ENCODE measurements at places on chromosomes 3 and 15.

GRCh38 chr15:91444656-91445055, 344.6 kb downstream of the SV2B start:
- no peak for DNase-seq

DNA sequence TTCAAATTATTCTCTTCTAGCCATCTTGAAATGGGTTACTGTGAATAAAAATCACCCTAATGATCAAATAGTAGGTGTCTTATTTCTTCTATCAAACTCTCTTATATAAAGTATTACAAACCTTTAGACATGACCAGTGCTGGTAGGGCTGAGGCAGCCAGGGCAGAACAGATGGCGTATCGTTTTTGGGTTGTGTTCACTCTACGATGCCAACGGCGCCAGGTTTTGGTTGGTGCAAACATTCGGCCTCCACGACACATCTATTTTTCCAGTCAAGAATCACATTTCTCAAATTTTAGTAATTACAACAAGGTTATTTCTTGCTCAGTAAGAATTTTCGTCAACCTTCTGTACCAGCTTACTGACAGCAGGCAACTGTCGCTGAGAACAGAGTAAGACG, 2.2 kb downstream of the RPL4 start:
- no peak for DNase-seq

- no peak for DNase-seq
Observed at GRCh38 chr3:150653110-150653561, 50.0 kb downstream of the SELENOT start.

GRCh38 chr3:129461461-129462146, 21.6 kb downstream of the IFT122 start:
- no peak for DNase-seq

GRCh38 chr3:123038751-123039150, 11.2 kb upstream of the SEMA5B start:
- DNase-seq = no peak

DNA sequence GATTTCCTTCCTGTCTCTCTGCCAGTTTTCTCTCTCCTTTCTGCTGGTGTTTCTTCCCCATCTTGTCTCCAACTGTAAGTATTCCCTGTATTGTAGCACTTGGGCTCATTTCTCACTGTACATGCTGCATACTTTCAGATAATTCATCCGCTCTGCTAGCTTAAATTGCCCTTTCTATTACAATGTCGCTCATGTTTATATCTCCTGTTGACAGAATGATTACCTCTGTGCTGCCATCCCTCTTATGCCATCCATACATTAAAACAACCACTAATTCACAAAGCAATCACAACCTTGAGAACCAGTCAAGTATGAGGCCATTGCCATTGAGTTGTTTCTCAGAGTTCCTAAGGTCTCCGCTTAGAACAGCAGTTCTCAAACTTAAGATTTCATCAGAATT, 107.5 kb upstream of the SOX2 start:
- no peak for DNase-seq

DNA sequence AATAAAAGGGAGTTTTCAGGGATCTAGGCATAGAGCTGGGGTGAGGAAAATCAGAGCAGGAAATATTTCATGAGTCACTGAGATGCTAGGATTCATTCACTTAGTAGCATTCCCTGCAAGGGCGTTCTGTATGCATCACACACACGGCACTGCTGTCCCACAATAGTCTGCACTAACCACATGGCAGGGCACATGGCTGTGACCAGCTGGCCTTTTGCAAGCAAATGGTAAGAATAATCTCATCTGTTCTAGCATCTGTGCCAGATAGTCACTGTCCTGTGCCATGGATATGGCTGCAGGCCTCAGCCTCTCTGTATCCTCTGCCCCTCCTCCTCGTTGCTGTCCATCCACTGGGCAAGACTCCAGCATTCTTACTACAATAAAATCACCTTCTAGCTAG, 37.8 kb downstream of the BOC start:
- no peak for DNase-seq

- no peak for DNase-seq
Observed at GRCh38 chr3:107545680-107546120, 22.9 kb downstream of the BBX start.

DNA sequence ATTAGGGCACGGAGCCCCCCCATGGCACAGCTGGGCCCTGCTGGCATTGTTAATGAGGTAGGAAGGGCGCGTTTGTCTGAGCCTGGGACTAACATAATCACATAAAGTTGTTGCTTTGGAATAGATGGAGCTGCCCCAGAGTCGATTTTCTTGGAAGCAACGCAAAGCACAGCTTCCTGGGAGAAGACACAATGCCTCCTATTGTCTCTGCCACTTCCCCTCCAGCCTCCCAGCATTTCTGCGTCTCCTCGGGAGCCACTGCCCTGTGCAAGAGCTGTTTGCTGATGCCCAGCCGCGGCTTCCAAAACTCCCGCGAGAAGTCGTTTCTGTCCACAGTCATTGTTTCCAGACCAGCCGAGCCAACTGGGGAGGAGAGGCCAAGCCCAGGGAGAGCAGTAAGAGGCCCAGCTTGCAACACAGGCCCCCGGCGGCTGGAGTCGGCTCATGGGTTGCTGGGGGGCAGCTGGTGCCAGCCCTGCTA, 18.1 kb upstream of the ALDH1A3 start:
- no peak for DNase-seq

GRCh38 chr15:34496207-34496995, 58.8 kb upstream of the GOLGA8A start:
- no peak for DNase-seq

DNA sequence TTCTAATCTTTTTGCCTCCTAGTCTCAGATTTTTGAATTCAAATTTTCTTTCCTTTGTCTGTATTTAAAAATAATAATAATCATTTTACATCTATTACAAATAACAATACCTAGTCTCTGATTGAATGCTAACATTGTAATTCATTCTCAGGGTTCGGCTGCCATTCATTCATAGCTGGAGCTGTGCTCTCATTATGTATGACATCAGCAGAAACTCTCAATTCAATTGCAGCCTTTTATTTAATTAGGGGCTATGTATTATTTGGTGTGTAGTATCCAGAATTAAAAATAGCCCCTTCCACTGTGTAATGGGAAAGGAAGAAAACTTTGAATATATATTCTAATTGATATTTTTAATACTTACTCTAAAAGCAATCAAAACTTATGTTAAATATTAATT, 270.4 kb upstream of the MDFIC2 start:
- no peak for DNase-seq

GRCh38 chr3:143604402-143605185, 243.7 kb downstream of the SLC9A9 start:
- no peak for DNase-seq

- DNase-seq = no peak
Observed at GRCh38 chr3:98994128-98994762, 92.8 kb upstream of the DCBLD2 start.

- no peak for DNase-seq
Observed at GRCh38 chr3:179837374-179837773, 184.5 kb downstream of the USP13 start.

- no peak for DNase-seq
Observed at GRCh38 chr3:177371888-177372287, 174.6 kb upstream of the TBL1XR1 start.

GRCh38 chr3:120708408-120708807, 26.4 kb upstream of the HGD start:
- DNase-seq = no peak

- no peak for DNase-seq
Observed at GRCh38 chr3:55042591-55042990, 114.7 kb upstream of the LRTM1 start.

DNA sequence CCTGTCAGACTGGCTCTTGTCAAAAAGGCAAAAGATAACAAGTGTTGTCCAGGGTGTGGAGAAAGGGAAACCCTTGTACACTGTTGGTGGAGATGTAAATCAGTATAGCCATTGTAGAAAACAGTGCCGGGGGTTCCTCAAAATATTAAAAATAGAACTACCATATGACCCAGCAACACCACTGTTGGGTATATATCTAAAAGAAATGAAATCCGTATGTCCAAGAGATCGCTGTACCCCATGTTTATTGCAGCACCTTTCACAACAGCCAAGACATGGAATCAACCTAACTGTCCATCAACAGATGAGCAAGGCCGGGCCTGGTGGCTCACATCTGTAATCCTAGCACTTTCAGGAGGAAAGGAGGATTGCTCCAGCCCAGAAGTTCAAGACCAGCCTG, 6.2 kb downstream of the CYFIP1 start:
- no peak for DNase-seq

GRCh38 chr15:35722501-35722900, 176.5 kb upstream of the DPH6 start:
- no peak for DNase-seq

DNA sequence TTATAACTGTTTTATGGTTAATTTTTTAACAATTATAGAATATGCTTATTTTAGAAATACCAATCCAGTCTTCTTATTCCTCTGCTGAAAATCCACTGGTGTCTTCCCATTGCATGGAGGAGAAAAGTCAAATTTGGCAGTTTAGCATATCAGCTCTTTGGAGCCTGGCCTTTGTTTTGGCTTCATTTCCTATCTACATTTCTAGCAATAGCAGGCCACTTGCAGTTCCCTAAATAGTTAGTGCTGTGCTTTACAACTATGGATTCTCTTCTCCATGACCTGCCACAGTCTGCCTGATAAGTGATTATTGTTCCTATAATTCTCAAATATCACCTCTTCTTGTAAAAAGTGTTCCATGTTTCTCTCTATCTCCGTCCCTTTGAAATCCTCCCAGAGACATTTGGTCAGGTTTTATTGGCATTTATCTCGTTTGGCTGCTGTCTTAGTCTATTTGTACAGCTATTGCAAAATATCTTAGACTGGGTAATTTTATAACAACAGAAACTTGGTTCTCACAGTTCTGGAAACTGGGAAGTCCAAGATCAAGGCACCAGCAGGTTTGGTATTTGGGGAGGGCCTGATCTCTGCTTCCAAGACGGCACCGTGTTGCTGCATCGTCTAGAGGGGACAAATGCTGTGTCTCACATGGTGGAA, 8.2 kb upstream of the SEC22A start:
- DNase-seq = no peak
